Activated CD8-positive, alpha-beta memory T cell treated with anti-CD3 and anti-CD28 coated beads for 1 hour (primary cell): ENCODE measurements at places on chromosomes 4 and X.

DNA sequence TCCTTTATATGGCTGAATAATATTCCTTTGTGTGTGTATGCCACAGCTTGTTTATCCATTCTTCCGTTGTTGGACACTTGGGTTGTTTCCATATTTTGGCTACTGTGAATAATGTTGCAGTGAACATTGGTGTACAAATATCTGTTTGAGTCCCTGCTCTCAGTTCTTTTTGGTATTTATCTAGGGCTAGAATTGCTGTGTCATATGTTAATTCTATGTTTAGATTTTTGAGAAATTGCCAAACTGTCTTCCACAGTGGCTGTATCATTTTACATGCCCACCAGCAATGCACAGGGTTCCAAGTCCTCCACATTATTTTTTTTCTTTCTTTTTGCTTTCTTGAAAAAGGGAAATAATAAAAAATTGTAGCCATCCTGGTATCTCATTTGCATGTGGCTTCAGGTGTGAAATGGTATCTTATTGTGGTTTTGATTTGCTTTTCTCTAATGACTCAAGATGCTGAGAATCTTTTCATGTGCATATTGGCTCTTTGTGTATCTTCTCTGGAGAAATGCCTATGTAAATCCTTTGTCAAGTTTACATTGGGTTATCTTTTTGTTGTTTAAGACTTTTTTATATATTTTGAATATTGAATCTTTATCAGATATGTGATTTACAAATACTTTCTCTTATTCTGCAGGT, 129.7 kb downstream of the RAPGEF2 start:
- DNase-seq = no peak

DNA sequence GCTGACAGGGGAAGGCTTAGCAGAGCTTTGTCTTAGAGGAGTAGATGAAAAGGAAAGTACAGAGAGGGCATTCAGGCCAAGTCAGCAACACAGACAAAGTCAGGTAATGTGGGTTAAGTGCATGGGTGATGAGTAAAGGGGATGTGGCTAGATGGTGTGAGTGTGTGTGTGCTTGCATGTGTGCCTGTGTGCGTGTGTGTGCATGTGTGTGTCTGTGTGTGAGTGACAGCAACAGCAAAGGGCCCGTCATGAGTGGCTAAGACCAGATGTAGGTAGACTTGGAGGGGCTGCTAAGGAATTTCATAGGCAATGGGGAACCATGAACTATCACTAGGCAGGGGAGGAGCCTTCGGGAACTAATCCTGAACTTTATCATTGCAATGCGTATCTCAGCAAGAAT, 2.2 kb upstream of the GPR78 start:
- DNase-seq = no peak

GRCh38 chr4:155887847-155888570, 15.5 kb upstream of the TDO2 start:
- no peak for DNase-seq

DNA sequence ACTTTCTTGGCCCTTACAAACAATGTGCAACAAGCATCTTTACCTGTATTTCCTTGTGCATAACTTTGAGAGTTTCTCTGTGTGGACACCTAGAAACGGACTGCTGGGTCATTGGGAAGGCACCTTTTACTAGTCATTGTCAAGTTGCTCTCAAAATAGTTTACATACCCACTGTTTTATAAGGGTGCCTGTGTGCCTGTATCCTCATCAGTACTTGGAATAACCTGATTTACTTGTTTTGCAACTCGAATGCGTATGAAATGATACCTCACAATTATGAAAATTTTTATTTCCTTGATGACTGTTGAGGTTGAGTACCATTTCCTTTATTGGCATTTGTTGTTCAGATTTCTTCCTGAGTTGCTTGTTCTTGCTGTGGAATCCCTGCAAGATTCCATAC, 150.8 kb downstream of the STIM2 start:
- DNase-seq = no peak

GRCh38 chr4:189049682-189050081, 891.0 kb upstream of the FRG1 start:
- DNase-seq = no peak
